ENCODE measurements at places on chromosomes 11 and 22. TPM values are rescaled to one million over a fixed set of nuclear protein-coding genes. Genes with fewer than 3 reads are reported as not detected.

Gene EHF
- total RNA-seq: 0.22 TPM

Gene OR5A2
- total RNA-seq: not detected

Gene COA4
- 58.4 TPM for total RNA-seq

Gene BIRC3
- total RNA-seq: 5.3 TPM

Gene PGM2L1
- total RNA-seq: 2.8 TPM

Gene PATE2
- not detected for total RNA-seq

Gene KCNQ1OT1
- 3.0 TPM for total RNA-seq

Gene DDI1
- not detected for total RNA-seq

Gene OR2D2
- not detected for total RNA-seq

- DNase-seq: no peak
These were observed 94.3 kb downstream of the SLC17A6 start for GRCh38 chr11:22432291-22433093.

DNA sequence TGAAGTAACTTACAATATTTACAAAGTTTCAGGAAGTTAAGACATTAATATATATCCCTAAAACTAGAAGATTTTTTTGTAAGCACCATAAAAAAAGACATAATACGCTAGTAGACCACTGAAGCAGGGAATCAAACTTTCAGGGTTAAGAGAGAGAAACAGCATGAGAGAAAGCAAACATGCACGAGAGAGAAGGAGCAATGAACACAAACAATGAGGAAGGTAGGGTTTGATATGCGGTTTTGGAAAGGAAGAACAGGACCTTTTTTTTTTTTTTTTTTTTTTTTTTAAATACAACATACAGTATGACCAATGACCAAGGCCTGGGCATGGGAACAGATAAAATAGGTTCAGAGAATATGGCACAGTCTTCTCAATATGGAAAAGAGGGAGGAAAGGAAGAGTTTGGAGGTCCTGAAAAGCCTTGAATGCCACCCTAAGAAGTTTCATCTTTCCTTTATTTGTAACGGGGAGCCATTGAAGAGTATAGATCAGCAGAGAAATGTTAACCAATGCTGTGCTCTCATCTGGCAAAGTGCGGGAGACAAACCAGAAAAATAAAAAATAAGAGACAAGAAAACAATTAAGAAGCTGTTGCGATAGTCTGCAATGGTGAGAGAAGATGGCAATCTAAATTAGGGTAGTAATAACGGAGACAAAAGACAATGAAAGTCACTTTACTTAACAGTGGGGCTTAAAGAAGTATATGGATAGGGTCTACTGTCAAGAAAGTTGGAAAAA lies 101.0 kb downstream of the USP35 start:
- DNase-seq: no peak

DNA sequence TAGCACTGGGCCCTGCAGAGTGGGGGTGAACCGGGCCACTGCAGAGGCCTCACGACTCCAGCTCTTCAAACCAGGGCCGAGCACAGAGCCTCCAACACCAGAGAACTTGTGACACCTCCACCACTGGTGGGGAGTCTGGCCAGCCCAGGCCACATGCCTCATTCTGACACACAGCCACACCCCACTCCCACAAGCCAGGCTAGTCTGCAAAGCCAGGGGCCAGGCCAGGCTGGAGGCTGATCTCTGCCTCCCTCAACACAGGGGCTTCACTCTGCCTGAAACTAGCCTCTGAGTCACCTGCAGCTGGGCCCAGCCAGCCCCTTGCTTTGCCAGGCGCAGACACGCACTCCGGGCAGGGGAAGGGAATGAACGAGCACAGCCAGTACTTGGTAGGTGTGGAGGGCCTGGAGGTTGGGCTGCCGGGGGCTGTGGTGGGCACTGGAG lies 102.9 kb downstream of the MED15 start:
- no peak for DNase-seq

GRCh38 chr11:109939166-109939810 lies 153.9 kb upstream of the ZC3H12C start:
- DNase-seq: no peak

GRCh38 chr11:94757037-94757735 lies 11.0 kb upstream of the AMOTL1 start:
- DNase-seq: no peak

DNA sequence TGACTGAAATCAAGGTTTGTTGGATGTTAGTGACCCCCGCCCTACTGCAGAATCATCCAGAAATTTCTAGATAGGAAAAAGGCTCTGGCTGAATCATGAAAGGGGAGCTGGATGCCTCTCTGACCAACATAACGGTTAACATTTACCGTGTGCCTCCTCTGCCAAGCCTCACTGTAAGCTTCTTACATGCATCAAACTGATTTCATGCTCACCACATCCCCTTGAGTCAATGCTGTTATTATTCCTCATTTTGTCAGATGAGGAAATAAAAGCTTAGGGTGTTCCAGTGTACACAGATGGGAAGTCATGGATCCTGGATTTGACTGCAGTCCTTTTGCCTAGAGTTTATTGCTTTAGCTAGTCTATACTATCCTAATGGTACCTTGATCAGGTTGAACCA lies 5.9 kb upstream of the HMOX1 start:
- no peak for DNase-seq

DNA sequence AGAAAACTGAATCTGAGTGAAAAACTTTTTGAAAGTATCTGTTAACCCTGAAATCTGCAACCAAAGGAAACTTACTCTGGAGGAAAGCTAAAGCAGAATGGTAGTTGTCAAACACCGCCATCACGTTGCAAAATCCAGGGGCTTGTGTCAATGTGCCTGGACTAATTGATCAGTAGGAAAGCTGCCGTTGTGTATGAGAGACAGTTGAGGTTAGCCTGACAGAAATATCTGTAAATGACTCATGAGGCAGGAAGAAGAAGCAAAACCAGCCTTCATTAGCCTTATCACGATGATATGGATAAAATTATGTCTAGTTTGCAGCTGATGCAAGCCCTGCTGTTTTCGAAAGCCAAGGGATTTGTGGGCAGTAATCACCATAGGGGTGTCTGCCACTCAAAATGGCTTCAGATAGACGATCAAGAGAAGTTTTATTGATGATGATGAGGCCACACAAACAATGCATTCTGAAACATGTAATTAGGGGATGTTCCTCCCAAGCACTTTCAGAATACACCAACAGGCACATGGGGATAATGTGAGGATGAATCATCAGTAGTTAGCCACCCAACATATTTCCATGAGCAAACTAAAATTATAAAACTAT lies 8.9 kb downstream of the SCGB1A1 start:
- DNase-seq: no peak

GRCh38 chr11:65637794-65638419 lies at the start of gene SIPA1:
SIPA1 (plus strand) TSS chr11:65638101; CDS start chr11:65640922, 2,821 bp downstream.
- peak; percentile 94 for DNase-seq

DNA sequence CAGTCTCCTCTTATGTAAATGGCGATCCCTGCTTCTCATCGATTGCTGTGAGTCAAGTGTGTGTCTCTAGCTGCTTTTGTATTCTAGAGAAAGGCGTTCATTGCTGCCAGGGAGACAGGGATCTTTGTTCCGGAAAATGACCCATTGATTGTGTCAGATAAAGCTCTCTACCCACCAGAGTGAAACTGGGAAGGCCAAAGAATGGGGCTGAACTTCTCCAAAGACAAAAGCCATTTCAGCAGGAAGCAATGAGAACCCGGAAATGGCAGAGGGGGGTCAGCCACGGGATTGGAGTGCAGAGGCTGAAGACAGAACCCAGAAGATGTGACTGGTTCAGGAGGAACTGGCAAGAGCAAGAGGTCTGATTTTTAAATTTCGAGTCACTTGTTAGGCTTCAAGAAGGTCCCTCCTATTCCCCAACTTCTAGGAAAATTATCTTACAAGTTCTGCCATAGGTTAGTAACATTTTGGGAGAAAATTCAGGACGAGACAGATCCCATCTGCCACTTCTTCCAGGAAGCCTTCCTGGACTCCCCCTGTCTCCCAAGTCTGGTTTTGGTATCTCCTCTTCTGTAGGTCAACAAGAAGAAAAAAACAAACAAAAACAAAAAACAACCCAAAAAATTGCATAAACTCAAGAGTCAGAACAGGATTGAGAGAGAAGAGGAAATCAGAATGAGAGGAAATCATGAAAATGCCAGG lies 110.6 kb downstream of the NECTIN1 start:
- no peak for DNase-seq

DNA sequence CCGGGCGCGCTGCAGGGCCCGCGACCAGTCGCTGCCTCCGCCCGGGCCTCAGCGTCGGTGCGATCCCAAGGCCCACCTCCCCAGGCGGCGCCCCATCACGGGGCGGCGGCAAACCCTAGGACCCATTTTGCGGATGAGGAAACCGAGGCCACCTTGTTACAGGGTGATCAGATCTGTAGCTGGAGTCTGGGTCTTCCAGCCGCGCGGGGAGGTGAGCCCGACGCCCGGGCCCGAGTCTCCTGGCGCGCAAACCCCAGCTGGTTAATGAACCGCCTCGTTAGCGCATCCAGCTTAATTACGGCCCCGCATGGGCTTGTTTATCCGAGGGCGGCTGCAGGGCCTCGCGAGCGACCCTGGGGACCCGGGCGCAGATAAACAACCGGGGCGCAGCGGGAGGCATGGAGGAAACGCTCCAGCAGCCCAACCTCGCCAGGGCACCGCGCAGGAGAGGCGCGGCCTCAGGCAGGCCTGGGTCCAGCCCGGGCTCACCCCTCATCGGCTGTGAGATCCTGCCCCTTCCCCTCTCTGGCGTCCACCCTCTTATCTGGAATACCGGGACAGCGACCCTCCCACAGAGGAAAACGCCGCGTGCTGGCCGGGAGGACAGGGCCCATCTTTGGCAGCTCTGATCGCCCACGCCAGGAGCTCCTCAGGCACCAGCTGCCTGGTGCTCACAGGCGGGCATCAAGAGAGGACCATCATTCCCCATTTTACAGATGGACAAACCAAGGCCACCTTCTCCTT lies 14.7 kb downstream of the OTUB1 start:
- DNase-seq: no peak

GRCh38 chr11:85903406-85903805 lies 48.2 kb downstream of the CCDC83 start:
- no peak for DNase-seq

GRCh38 chr11:59556917-59557348 lies 45.6 kb downstream of the OR4D9 start:
- DNase-seq: no peak

DNA sequence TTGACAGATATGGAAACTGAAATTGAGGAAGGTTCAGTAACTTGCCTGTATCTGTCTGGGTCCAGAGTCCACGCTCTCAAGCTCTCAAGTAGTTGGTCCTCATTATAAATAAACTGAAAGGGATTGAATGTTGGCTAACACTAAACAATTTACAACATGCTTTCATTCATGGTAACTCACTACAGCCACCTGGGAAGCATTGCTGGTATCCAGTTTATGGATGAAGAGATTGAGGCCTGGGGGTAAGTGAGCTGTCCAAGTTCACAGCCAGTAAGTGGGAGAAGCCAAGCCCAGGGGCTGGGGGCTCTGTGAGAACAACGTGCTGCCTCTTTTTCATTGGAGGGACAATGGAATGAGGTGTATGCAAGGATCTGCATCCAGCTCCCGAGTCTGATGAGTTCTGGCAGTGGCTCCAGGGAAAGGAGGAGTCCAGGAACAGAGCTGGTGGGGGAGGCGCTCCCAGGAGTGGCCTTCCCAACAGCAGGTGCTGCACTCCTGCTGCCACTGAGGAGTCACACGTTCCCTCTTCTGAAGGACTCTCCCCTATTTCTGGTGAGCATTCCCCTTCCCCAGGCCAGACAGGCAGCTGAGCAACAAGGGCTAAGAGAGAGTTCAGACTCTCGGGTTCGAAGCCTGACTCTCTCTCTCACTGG lies 175.8 kb downstream of the CSNK2A3 start:
- DNase-seq: no peak

GRCh38 chr11:77294040-77294439 lies 7.4 kb downstream of the GDPD4 start:
- no peak for DNase-seq

GRCh38 chr22:47044722-47045535 lies 282.5 kb downstream of the TBC1D22A start:
- no peak for DNase-seq

- no peak for DNase-seq
These were observed 12.7 kb upstream of the CAPN5 start for GRCh38 chr11:77054084-77054483.

DNA sequence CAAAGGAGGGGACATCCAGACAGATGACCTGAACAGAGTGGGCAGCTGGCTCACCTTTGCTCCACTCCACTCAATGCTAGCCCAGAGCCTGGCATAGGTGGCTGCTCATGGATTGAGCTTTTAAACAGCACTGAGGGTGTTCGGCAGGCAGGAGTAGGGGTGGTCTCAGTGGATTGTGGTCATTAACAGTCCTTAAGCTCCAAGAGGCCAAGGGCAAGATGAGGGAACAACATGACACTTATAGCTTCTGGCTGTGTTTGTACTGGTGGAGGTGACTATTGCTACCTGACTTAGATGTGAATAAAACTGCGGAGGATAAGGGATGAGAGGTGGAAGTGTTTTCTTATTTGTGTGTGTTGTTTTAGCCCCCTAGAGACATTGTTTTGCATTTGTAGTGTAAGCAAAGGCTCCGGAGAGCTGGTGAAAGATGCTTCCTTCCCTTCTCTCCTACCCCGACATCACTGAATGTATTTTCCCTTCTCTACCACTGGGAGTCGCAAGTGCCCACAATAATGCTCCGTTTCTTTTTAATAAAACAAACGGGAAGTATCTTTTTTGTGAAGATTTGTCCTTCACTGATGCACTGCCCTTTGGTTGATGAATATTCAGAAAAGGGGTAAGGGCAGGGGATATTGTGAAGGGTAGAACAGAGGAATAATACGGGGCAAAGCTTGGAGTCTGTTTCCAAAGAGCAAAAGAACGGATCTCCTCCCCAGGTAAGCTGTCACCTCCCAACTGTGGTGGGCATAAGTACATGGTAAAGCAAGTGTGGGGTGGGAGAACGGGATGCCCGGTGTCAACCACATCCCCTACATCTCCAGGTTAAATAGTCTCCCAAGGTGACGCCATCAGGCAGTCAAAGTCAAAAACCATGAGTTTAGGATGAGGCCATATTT lies 27.5 kb upstream of the MTNR1B start:
- no peak for DNase-seq

- no peak for DNase-seq
These were observed 407.0 kb upstream of the B3GAT1 start for GRCh38 chr11:134819041-134819440.

DNA sequence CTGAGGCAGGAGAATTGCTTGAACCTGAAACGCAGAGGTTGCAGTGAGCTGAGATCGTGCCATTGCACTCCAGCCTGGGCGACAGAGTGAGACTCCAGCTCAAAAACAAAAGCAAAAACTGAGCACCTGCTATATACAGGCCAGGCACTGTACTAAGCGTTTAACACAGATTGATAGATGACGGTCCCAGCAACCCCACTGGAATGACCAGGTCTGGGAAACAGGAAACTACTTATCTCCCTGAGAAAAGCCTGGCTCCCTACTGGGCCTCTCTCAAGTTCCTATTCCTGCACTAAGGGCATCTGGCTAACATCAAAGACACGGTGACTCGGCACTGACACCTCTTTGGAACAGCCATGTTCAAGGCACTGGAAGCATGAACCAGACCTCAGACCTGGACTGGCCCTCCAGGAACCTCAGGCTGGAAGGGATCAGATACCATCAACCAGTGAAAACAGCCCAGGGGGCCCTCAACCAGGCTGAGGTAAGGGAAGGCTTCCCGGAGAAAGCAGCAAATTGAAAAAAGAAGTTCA lies 16.6 kb downstream of the ARAP1 start:
- DNase-seq: no peak

Data from mesenteric fat pad (tissue), 1 donor.